Stimulated activated CD4-positive, alpha-beta T cell treated with anti-CD3 and anti-CD28 coated beads, Interleukin-12 subunit alpha, Interleukin-12 subunit beta, amount 100 ng/mL, for 48 hours (primary cell): ENCODE measurements at places on chromosomes 4 and X.

DNA sequence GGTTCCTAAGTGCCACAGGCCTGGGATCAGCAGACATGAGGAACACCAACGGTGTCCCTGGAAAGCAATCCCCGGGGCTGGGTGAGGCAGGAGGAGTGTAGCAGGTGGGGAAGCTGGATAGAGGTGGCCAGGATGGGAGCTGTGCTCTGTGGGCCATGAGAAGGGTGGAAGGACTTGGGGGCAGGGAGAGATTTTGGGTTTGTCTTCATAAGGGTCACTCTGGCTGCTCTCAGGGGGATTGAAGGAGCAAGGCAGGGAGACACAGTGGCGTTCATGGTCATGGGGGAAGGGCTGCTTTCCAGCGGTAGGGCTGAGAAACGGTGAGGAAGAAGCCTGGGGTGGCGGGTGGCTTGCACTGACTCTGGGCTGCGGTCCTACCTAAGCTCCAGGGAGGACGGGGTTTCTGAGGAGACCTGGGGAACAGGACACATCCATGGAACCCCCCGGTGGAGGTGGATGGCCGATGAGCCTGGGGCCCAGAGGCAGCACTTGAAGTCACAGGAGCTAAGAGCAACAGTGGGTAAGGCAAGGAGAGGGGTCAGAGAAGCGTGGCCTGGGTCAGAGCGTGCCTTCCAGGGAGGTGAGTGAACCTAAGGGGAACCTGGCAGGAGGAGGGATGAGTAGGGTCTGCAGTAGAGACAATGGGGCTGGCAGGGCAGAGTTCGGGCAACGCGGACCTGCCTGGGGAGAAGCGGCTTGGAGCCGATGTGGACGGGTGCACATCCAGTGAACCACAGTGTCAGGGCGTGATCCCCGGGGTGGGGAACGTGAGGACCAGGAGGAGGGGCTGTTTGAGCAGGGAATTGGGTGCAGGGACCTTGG is 12.4 kb upstream of the CTBP1 start:
- DNase-seq, result no peak

- no peak for DNase-seq
Observed at GRCh38 chrX:10327651-10328050, 170.9 kb downstream of the CLCN4 start.

GRCh38 chr4:186604124-186604807 is 48.9 kb upstream of the MTNR1A start:
- DNase-seq, result no peak

- no peak for DNase-seq
Observed at GRCh38 chr4:26763063-26763462, 97.6 kb upstream of the STIM2 start.

- no peak for DNase-seq
Observed at GRCh38 chr4:89299153-89299791, 8.3 kb downstream of the GPRIN3 start.

- no peak for DNase-seq
Observed at GRCh38 chrX:103919270-103919637, 43.2 kb upstream of the TMSB15B start.

DNA sequence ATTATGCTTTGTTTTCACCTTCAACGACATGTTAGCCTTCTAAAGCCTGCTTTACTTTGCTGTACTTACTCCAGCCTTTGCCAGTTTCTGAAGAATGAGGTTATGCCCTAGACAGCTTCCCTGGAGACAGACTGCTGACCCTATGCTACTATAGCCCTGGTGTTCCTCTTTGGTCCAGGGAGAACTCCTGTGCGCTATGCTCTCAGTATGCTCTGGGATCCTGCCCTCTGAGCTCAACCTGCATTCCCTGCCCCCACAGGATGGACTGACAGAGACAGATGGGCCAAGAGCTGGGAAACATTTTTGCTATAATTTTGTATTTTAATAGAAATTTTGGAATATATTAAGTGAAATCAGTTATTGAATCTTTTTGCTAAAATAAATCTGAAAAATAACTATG is 425.9 kb downstream of the TMA16 start:
- no peak for DNase-seq

DNA sequence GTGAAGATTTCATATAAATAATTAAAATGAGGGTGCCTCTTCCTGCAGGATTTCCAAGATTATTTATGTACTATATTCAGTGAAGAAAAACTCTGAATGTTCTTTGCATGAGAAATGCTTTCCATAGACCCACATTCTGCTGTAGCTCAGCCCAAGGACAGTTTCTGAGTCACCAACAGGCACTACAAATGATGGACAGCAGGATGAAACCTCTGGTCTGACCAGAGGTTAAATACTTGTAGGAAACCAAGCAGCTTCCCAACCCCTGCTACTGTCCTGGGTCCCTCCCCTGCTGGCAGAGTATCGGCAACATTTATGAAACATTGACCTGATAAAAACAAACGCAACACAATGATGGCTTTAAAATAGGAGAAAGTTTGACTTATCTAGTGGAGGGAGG is 73.1 kb downstream of the CXXC4 start:
- no peak for DNase-seq

- no peak for DNase-seq
Observed at GRCh38 chrX:15943391-15943790, 88.8 kb upstream of the AP1S2 start.

GRCh38 chr4:115119804-115120352 is 6.5 kb upstream of the NDST4 start:
- no peak for DNase-seq

- no peak for DNase-seq
Observed at GRCh38 chrX:148958901-148959300, 458.5 kb downstream of the AFF2 start.
